Fibroblast of skin of left quadriceps (primary cell): ENCODE measurements at places on chromosomes 4 and X.

DNA sequence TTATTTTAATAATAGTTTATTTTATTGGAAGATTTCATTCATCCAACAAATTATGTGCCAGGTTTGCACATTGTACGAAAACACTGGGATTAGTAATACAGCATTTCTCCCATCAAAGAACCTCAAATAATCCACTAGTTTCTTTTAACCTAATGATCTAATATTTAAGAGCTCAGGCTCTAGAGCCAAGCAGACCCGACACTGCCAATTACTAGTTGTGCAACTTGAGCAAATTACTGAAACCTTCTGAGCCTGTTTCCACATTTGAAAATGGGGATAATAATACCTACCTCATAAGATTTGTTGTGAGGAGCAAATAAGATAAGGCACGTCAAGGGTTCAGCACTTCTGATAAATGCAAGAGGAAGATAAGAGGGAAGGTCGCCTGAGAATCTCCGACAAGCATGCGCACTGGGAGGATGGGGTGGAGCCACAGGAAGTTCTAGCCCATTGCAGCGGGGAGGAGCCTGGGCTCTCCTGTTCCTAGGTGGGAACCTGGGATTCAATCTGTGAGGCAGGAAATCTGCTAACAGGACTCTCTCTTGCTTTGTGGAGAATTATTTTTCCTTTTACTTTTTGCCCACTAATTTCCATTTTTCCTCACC lies 141.5 kb upstream of the SMAD1 start:
- DNase-seq: no peak

- DNase-seq: no peak
These were observed 23.9 kb downstream of the CXXC4 start for GRCh38 chr4:104470770-104471169.

- peak; percentile 58 for DNase-seq
These were observed 15.4 kb downstream of the IQSEC2 start for GRCh38 chrX:53265771-53266574.

- DNase-seq: no peak
These were observed 85.7 kb upstream of the ITM2A start for GRCh38 chrX:79452881-79453280.

GRCh38 chr4:7227008-7227407 lies 34.7 kb downstream of the SORCS2 start:
- no peak for DNase-seq

- DNase-seq: no peak
These were observed 73.0 kb downstream of the TMEM165 start for GRCh38 chr4:55468724-55469123.

- no peak for DNase-seq
These were observed 14.8 kb downstream of the USP38 start for GRCh38 chr4:143199503-143199902.

DNA sequence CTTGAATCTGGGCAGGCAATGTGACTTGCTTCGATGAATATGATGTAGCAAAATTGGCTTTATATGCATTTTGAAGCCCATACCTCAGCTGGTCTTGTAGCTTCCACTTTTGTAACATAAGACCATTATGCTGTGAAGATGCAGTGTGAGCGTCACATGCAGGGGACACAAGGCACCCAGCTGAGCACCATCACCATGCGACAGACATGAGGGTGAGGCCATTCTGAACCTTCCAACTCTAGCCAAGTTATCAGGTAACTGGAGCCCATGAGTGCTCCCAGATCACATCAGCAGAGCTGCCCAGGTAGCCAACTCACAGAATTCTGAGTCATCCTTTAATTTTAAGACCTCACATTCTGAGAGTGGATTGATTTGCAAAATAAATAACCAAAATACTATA lies 705.9 kb downstream of the FSTL5 start:
- DNase-seq: no peak

GRCh38 chrX:104641176-104641575 lies 75.2 kb downstream of the IL1RAPL2 start:
- no peak for DNase-seq

GRCh38 chrX:110987292-110987691 lies 108.7 kb upstream of the PAK3 start:
- no peak for DNase-seq

GRCh38 chrX:150899191-150899757 lies 806 bp upstream of the CD99L2 start:
- no peak for DNase-seq

DNA sequence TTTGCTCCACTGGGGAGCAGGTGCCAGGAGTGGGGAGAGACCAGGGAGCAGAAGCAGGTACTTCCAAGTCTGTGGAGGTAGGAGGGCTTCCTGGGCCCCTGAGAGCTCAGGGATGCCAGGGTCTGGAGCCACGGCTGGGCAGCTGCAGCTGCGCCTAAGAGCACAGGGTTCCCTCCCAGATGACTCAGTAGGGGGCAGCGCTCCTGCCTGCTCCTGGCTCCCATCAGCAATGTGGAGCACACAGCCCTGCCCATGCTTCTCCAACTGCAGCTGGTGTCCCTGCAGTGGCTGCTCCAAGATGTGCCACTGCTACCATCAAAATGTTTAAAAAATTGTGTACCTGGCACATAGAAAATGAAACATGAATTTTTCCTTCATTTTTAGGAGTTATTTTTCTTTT lies 1028.2 kb downstream of the PCDH7 start:
- DNase-seq: no peak

DNA sequence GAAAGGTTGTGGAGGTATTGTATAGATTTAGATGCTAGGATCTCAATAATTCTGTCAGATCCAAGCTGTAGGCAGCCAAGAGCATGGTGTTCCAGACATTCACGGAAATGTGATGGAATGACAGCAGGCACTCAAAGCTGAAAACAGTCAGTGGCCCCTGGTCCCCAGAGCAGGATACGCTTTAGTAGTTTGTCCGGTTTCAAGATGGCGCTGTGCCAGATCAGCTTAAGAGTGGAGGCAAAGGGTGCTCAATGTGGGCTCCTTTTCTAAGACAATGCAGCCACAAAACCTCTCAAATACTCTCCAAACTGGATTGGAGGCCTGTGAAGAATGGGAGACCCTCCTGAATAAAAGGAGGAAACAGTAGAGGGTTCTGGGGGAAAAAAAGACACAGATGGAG lies 291.2 kb upstream of the HS3ST1 start:
- no peak for DNase-seq

DNA sequence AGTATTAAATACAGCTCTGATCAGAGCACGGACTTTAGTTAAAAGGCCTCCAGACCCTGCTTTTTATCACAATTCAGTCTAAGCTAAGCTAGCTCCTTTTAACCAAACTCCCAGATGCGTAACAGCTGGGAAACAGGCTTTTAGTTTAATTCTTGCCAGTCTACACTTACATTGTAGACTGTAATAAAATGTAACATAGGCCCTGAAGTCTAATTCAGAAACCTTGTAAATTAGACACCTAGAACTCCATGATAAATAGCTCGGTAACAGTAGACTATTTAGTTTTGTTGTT lies 20.1 kb downstream of the FBXO8 start:
- DNase-seq: no peak

GRCh38 chrX:9503261-9503660 lies 38.4 kb downstream of the TBL1X start:
- no peak for DNase-seq

- DNase-seq: no peak
These were observed at the start of gene GPRASP1 for GRCh38 chrX:102651242-102652011. GPRASP1 (plus strand) TSS chrX:102651483; CDS start chrX:102653914, 2,431 bp downstream.

GRCh38 chrX:70096052-70096451 lies 33.8 kb downstream of the OTUD6A start:
- DNase-seq: no peak

- peak; percentile 81 for DNase-seq
These were observed 84.8 kb downstream of the TMEM164 start for GRCh38 chrX:110087485-110088356.

- no peak for DNase-seq
These were observed 60.4 kb upstream of the CRMP1 start for GRCh38 chr4:5952975-5953951.

DNA sequence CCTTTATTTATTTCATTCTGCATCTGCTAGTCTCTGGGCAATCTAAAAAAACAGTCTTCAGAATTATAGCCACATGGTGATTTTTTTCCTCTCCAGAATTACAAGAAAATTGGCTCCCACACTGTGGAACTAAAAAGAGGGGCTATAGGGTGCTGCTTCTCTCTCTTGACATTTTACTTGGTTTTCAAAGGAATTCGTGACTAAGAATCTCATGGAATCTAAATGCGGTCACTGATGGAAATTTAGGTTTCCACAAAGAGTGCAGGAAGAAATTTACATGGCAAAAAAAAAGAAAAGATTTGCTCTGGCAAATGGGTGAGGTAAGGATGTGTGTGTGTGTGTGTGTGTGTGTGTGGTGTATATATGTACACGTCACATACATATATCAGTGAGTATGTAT lies 10.2 kb downstream of the ATXN3L start:
- no peak for DNase-seq

- DNase-seq: no peak
These were observed 104.0 kb downstream of the NEUROG2 start for GRCh38 chr4:112411781-112412550.

DNA sequence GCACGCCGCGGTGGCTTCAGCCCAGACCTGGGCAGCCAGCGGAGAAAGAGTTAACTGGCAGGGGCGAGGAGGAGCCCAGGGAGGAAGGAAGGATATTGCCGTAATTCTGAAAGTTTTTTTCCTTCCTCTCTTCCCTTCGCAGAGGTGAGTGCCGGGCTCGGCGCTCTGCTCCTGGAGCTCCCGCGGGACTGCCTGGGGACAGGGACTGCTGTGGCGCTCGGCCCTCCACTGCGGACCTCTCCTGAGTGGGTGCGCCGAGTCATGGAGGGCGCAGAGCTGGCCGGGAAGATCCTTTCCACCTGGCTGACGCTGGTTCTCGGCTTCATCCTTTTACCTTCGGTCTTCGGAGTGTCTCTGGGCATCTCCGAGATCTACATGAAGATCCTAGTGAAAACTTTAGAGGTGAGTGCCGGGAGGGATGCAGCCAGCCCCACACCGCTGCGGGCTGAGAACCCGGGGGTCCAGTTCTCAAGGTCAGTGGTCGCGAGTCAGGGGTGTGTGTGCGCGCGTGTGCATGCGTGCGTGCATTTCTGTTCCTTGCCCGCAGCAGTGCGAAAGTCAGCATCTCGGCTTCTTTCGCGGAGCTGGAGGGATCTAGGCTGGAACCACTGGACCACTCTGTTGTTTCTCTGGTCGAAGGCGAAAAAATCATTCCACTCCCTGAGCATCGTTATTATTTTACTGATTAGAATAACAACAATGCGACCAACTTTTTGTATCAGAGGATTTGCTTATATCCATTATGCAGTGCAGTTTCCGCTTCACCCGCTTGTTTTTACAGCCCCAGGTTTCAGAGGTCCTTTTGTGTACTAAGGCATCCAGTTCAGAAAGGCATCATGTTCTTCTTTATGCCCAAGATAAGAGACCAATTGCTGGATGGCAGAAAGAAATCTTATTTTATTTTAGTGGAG lies 709 bp downstream of the GPAT3 start:
- DNase-seq: no peak

DNA sequence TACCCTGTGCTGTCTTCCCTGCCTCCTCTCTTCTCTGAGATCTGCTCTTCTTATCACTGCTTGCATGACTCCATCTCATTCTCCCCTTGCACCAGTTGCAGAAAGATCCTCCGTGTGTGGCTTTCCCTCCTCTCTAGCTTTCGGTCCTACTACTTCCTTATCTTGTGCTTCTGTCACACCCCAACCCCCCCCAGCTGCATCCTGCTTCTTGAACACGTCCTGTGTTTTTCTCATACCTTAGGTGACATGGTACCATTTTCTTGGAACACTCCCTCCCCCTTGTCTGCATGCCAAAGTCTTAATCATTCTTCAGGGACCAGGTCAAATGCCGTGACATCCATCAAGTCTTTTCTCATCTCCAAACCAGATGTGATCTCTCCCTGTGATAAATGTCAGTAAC lies 46.4 kb downstream of the FHL1 start:
- DNase-seq: no peak

- DNase-seq: no peak
These were observed 1301.9 kb downstream of the PCDH7 start for GRCh38 chr4:32022071-32022470.

DNA sequence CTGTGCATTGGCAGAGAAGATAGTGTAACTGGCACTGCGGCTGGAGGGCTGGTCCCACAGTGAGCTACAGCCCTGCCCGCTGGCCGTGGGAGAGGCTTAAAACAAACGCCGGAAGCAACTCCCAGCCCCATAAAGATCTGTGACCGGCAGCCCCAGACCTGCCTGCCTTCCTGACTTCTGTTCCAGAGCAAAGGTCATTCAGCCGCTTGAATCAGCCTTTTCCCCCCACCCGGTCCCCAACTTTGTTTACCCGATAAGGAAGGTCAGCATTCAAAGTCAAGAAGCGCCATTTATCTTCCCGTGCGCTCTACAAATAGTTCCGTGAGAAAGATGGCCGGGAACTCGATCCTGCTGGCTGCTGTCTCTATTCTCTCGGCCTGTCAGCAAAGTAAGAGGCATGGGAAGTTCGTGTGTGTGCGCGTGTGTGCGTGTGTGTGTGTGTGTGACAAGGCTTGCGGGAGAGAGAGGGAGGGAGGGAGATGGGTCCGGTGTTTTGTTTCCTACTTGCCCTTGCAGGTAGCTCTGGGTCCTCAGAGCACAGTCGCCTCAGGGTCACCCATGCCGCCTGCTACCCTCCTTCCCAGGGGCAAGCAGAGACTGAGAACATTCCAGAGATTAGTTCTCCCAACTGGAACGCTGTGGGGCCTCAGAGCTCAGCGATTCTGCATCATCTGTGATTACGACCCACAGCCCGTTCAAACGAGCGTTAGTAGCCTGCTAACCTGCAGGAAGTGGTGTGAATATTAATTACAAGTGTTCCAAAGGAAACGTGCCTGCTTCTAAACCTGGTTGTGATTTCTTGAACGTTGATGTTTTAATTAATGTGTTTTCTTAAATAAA lies at the start of gene MGST2:
MGST2 (plus strand) TSS at position 130 of the 840 bp plus-strand sequence; CDS start at position 331, 201 bp downstream.
- peak; percentile 47 for DNase-seq

GRCh38 chr4:86099348-86099747 lies 260.5 kb downstream of the MAPK10 start:
- DNase-seq: no peak

DNA sequence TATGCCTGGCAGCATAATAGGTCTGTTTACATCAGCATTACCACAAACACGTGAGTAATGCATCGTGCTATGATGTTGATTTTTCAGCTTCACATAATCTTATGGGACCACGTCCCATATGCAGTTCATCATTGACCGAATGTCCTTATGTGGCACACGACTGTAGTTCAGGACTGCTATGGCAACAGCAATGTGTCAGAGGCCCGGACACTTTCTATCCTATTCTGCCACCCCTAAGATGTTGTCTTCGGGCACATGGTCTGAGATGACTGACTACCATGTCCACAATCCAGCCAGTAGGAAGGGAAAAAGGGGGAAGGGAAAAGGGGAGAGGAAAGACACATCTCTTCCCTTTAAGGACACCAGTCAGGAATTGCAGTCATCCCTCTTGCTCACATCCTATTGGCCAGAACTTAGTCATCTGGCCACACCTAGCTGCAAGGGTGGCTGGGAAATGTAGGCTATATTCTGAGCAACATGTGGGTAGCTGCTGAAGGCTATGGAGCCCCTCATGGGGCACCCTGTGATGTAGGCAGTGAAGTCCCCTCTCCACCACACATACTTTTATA lies 196.0 kb upstream of the RBPJ start:
- no peak for DNase-seq

DNA sequence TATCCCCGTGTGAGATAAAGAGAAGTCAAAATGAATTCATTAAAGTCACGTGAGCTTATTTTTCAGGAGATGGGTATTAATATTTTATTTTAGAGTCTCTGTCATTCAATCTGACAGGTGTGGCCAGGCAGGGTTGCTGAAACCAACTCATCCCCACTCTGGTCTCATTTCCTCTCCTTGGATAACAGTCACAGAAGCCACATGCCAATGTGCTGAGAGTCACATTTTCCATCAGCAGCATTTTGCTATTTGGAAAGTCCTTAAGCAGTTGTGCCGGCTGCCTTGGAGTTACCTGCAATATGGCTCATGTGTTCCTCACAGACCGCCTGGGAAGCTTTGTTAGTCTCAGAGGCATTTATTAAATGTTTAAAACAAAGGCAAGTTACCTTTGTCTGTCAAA lies 302.3 kb downstream of the DCHS2 start:
- no peak for DNase-seq
